ENCODE measurements at places on chromosomes 7 and 10.

DNA sequence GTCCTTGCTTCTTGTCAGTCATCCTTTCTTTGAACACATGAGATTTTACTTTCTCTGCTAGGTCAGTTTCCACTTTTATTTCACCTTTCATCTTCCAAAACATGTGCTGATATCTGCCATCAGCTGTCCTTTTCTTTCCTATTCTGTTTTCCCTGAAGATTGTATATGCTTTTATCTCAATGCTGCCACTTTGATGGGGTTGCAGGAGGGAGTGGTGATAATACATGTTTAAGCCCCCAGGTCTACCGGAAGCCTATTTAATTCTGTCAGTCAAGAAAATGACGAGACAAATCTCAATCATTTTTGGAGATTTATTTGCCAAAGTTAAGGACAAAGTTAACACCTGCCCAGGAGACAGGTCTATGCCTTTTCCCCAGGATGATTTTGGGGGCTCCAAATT lies 73.8 kb downstream of the MRPL32 start:
- DNase-seq: no peak

DNA sequence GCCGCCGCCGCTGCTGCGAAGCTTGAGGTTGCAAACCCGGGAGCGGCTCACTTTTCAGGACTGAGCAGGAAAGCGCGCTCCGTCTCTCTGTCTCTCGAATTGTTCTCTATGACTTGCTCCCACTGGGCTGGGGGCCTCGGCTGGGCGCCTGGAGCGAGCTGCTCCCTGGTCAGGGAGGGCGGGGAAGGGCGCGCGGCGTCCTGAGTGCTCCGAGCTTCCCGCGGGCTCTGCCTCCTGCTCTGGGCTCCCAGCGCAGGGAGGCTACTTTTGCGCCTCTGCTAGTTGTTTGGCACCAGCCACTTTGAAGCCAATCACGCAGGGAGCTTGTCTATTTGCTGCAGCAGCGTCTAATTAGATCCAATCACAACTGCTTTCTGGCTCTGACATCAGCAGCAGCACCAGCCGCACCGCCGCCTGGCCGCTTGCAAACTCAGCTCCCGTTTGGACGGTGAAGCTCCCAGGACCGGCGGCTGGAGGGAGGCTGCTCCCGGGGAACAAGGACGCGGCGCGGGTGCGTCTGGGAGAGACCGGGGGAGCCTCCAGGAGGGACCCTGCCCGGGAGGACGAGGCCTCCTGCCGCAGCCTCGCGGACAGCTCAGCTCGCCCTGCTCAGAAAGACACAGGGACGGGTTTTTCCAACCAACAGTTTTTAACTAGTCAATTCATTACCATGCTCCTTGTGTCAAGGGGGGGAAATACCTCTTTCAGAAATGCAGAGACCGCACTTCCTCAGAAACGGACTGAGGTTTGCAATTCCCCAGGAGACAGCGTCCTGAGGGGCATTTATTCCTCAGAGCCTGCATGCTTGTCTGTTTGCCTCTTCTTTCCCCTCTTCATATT lies at the start of gene ADARB2:
Gene ADARB2 (minus strand): TSS at position 304 of the 840 bp plus-strand sequence.
- DNase-seq: no peak

- no peak for DNase-seq
Observed at GRCh38 chr10:14837003-14837756, 657 bp downstream of the CDNF start.

GRCh38 chr7:50446542-50446960 lies 3.6 kb downstream of the FIGNL1 start:
- no peak for DNase-seq

GRCh38 chr10:9796564-9796963 lies 1221.1 kb upstream of the CELF2 start:
- no peak for DNase-seq

DNA sequence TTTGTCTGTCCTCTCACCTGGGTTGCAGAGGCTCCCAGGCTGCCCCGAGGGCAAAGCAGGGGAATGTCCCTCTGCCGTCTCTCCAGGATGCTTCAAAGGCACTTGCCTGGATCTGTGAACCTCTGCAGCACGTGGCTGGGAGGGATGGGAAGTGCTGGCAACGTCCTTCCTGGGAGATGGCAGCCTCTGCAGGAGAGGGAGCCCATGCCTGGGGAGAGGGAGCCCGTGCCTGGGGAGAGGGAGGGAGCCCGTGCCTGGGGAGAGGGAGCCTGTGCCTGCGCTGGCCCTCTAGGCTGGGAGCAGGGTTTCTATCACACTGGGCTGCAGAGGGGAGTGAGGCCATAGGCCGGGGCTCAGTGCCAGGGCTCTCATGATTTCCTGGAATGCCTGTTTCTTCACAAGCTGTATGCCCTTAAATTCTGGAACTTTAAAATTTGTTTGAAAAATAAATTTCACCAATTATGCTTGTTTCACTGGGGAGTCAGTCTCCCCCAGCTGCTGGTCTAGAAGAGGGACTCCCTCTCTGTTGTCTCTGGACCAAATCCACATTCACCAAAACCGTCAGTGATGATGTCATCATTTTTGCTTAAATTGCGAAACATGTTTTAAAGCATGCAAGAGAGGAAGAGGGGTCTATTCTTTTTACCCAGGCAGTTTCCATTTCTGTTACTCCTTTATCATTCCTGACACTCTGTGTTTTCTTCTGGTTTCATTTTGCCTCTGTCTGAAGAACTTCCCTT lies 135.7 kb downstream of the DNAJB6 start:
- no peak for DNase-seq

- DNase-seq: no peak
Observed at GRCh38 chr7:138625849-138626230, 75.3 kb downstream of the SVOPL start.

GRCh38 chr7:13979671-13980435 lies 9.6 kb downstream of the ETV1 start:
- DNase-seq: no peak

DNA sequence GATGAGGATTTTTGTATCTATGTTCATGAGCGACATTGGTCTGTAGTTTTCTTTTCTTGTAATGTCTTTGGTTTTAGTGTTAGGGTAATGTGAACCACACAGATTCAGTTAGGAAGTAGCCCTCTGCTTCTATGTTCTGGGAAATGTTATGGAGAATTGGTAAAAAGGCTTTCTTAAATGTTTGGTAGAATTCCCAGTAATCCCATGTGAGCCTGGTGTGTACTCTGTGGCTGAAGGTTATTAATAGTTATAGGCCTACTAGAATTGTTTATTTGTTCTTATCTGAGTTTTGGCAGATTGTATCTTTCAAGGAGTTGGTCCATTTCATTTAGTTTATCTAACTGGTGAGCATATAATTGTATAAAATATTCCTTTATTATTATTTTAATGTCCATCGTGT lies 484.6 kb upstream of the GHITM start:
- no peak for DNase-seq

DNA sequence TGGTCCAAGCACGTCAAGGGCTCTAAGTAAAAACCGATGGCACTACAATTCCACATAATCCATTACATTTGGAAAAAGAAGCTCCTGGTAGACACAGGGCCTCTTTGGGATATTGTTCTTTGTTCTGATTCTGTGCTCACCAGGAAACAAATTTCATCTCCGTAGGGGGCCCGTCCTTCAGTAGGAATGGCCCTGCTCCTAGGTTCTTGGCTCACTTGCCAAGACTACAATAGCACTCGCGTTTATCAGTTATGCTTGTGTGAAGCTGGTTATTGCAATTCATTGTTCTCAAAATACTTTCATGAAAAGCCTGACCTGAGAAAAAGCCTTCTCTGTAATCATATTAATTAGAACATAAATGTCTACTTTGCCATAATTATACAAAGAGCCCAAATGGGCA lies 10.3 kb upstream of the ZC3HAV1L start:
- no peak for DNase-seq

- no peak for DNase-seq
Observed at GRCh38 chr10:82378146-82378545, 503.2 kb downstream of the NRG3 start.

DNA sequence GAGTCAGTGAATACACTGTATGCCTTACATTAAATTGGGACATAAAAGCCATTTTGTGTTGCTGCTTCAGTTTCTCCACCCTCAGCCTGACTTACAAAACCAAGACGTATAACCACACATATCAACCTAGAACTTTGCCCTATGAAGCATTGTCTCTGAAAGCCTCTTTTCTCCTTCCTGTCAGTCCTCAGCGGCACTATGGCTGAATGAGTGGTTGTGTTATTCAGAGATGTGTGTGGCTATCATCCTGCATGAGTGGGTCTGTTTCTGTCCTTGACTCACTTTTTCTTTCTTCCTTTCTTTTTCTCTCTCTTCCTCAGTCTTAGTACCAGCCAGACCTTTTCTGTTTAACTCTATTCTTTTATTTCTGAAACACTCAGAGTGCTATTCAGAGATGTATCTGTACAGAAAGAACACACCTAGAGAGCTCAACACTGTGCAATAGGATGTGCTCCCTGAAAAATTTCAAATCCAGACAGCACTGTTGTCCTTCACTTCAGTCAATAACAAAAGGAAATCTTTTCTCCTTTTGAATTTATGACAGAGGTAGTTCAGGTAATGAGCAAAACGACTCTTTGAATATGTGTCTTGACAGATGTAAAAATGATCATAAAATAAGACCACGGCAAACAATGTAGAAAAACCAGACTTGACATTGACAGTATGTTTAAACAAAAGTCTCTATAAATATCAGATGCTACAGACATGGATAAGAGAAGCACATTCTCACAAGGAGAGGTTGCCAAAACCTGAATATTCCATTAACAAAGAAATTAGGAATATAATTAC lies 163.3 kb upstream of the FEZF1 start:
- DNase-seq: no peak

- no peak for DNase-seq
Observed at GRCh38 chr7:99037327-99037940, 106.5 kb downstream of the SMURF1 start.

- no peak for DNase-seq
Observed at GRCh38 chr7:155997431-155998327, 185.4 kb upstream of the SHH start.

DNA sequence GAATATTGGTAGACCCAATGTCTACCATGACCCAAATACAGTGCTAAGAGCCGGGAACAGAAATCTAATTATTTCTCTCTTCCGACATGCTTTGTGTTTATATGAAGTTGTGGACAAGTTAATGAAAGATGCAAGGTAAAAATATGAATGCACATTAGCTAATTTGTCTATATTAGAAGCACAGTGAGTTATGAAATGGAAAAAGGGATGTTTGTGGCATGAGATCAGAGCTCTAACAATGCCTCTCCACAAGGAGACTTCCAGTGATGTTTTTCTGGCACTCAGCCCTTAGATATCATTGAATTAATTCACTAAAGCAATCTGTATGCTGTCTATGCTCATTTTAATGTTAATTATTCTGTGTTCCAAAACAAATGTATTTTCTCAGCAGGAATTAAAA lies 897.2 kb downstream of the CNTNAP2 start:
- no peak for DNase-seq

DNA sequence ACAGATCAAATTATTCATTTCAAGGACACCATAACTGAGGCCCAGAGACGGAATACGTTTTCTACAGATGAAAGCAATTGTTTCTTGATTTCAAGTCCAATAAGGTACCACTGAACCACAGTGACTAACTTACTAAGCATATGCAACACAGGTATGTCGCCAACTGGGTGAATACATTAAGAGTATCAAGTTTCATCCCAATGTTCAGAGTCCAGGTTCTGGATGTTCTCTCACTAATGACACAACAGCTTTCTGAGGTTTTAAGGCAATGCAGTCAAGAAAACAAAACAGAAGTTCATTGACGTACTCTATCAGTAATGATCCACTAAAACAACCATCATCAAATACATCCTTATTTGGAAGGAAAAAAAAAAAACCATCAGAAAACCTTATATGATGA lies 35.8 kb downstream of the NSUN6 start:
- DNase-seq: no peak

DNA sequence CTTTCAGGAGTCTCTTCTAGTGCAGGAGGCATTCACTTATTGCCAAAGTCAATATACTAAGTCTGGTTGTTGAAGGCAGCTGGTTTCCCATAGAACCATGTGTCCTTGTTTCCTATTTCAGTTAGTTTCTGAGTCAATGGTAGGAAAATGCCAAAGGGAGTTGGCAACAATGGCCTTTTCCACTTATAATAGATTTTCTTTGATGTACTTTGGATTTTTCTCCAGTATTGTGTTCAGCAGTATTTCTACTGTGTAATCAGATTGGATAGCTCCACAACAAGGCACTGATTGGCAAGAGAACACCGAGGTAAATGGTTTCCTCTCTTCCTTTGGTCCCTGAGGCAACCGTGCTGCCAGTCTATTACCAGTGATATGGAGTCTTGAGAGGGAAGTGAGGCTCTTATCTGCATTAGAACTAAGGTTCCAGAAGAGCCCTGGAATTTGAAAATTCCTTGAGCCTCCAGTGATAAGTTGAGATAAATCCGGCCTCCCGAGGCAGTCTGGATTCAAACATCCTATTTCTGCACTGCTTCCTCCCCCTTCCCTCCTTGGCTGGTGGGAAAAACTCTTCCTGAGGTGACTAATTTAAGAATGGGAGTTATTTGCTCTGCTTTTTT lies 7.9 kb upstream of the SEPTIN7 start:
- no peak for DNase-seq

DNA sequence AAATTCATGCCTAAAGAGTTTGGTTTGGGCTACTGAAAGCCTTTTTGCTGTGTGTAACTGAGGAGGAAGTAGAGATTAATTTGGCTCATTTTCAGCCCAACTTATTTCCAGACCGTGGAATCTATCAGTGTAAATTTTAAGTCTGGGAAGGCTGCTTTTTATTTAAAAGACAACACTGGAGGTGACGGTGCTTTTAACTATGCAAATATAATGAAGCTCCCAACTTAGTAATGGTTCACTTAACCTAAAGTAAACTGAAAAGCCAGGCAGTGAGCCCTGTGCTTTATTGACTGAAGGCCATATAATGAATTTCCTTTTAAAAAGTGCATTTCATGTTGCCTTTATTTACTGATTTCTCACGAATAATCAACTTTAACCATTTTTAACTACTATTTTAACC lies 127.2 kb downstream of the NPY start:
- DNase-seq: no peak

- DNase-seq: no peak
Observed at GRCh38 chr7:112370436-112370835, 79.8 kb upstream of the IFRD1 start.

GRCh38 chr10:95526044-95526443 lies 35.1 kb downstream of the SORBS1 start:
- DNase-seq: no peak

GRCh38 chr10:110762109-110762848 lies 109.4 kb upstream of the PDCD4 start:
- DNase-seq: no peak

- DNase-seq: no peak
Observed at GRCh38 chr7:100441641-100442535, 5.6 kb upstream of the PPP1R35 start.

DNA sequence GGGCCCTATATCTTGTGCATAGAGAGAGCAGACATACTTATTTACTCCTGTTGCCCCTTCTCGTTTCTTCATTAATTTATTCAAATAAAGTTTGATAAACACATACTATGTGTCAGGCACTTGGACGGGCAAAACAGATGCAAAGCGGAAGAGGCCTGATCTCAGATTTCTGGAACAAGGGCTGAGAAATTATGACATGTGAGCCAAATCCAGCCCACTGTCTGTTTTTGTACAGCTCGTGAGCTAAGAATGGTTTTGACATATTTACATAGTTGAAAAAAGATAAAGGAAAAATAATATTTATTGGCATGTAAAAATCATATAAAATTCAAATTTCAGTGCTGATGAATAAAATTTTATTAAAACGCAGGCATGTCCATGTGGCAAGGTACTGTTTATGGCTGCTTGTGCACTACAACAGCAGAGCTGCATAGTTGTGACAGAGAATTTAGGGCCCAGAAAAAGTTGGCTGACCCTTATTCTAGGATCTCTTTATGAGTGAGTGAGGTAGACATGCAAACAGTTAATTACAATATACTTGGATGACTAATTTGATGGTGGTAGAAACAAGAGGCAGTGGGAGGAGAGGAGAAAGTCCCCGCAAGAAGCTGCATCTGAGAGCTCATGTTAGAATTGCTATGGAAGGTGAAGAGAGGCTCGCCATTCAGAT lies 68.1 kb upstream of the ITPRID1 start:
- no peak for DNase-seq
